ENCODE measurements at places on chromosomes 4 and X. TPM values are rescaled to one million over a fixed set of nuclear protein-coding genes. Genes with fewer than 3 reads are reported as not detected.

GRCh38 chr4:80215449-80216052 lies 18.2 kb downstream of the PRDM8 start:
- no peak overlapping the region for H3K4me3 ChIP-seq
- no peak for DNase-seq
- no peaks in the 10 kb centered on the region for H3K4me1 ChIP-seq
- H3K36me3 ChIP-seq, result no peaks in the 10 kb centered on the region

Gene PABPC1L2A
- total RNA-seq, result 0.83 TPM

Gene MAGEA4
- 11.4 TPM for total RNA-seq

GRCh38 chr4:20251796-20252655 lies at the start of gene SLIT2:
SLIT2 (plus strand) TSS chr4:20251905; CDS start chr4:20253816, 1,911 bp downstream.
- no peaks in the 10 kb centered on the region for H3K36me3 ChIP-seq
- peaks cover 48% of the 10 kb centered on the region for H3K4me1 ChIP-seq
- peak; percentile 85 for DNase-seq
- peak within 1 kb of the TSS; percentile 84 for H3K4me3 ChIP-seq
- H3K27ac ChIP-seq, result no peak within 1 kb of the TSS

Gene CT83
- total RNA-seq, result not detected

Gene ADH1B
- total RNA-seq, result 1.0 TPM
